Mesendoderm (in vitro differentiated cells): ENCODE measurements at places on chromosomes 16 and 17.

GRCh38 chr16:15517743-15518377 lies 83.5 kb downstream of the BMERB1 start:
- DNase-seq = no peak

DNA sequence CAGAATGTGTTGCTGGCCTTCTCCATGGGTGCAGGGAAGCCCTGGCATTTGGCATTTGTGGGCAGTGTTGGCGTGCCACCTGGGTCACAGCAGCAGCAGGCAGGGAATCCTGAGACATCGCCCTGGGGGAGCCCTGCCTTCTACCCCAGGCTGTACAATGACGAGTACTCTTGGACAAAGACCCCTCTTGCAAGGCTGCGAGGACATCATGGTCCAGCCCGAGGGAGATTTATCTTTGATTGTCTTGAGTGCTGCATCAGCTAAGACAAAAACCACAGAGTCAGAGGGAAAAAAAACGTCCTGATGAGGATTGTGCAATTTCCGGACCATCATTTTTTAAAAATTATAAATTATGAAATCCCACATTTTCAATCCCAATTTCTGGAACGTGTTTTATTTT lies 3.7 kb downstream of the CRISPLD2 start:
- no peak for DNase-seq

DNA sequence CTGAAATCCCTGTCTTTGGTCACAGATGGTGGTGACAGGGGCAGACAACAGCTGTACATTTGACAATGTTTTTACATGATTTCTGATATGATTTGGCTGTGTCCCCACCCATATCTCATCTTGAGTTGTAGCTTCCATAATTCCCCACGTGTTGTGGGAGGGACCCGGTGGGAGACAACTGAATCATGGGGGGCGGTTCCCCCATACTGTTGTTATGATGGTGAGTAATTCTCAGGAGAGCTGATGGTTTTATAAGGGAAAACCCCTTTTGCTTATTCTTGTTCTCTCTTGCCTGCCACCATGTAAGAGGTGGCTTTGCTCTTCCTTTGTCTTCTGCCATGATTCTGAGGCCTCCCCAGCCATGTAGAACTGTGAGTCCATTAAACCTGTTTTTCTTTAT lies 353.9 kb downstream of the CPPED1 start:
- DNase-seq = no peak

DNA sequence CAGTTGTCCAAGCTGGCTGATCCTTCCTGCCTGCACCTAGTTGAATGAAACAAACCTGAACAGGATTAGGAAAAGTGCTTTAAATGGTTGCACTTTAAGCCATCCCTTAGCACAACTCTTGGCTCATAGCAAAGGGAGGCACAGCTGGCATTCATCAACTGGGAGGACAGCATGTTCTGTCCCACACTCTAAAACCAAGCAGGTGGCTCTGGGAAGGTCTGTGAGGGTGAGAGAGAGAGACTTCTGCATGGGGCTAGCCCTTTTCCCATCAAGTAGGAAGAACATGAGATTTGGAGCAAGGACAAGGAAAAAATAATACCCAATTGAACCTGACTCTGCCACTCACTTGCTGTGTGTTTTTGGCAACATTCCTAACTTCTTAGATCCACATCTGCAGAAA lies 140.9 kb upstream of the CCL2 start:
- DNase-seq = no peak

GRCh38 chr17:55545806-55546205 lies 34.6 kb upstream of the SMIM36 start:
- no peak for DNase-seq

DNA sequence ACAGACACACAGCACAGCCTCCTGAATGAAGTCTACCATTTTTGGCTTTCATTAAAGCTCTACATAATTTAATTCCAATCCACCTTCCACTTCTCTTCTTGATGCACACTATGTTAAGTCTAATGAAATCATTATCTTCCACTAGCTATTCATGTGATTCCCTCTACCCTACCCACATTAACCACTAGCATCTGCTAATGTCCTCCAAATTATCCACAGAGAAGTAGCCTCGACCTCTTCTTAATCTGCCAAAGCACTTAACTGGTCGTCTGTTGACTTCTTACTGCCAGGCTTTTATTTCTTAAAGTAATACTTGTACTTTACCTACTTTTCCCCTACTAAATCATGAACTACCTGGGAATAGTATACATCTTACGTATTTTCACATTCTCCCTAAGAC lies 91.8 kb downstream of the NCOR1 start:
- DNase-seq = no peak

- no peak for DNase-seq
Observed at GRCh38 chr17:71821511-71821910, 299.3 kb upstream of the SOX9 start.

DNA sequence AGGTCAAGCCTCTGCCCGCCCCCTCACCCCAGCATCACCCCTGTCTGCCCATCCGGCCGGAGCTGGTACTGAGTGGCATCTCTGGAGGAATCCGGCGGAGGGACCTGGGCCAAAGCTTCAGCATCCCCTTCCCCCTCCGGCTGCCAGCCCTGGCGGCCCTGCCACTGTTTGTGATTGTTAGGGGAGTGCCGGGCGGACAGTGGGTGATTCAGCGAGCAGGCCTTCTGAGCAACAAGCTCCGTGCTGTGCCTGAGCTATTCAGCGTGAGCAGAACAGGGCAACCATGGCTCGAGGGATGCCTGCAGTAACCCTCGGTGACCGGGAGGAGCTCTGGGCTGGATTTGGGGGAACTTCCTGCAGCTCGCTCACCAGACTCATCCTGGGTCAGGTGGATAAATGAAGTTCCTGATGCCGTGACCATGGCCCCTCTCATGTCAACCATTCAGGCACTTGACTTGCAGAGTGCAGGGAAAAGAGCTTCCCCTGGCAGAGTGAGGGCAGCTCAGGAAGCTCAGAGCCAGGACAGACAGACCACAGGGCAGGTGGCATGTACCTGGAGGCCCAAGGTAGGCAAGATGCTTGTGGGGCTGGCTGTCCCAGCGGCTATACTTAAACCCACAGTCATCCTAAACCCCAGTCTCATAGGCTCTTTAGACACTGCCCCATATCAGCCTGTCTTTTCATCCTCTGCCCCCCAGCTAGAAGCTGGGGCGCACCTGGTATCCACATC lies 24.3 kb upstream of the MLKL start:
- no peak for DNase-seq
